ENCODE measurements at places on chromosomes 3 and 15. TPM values are rescaled to one million over a fixed set of nuclear protein-coding genes. Genes with fewer than 3 reads are reported as not detected.

DNA sequence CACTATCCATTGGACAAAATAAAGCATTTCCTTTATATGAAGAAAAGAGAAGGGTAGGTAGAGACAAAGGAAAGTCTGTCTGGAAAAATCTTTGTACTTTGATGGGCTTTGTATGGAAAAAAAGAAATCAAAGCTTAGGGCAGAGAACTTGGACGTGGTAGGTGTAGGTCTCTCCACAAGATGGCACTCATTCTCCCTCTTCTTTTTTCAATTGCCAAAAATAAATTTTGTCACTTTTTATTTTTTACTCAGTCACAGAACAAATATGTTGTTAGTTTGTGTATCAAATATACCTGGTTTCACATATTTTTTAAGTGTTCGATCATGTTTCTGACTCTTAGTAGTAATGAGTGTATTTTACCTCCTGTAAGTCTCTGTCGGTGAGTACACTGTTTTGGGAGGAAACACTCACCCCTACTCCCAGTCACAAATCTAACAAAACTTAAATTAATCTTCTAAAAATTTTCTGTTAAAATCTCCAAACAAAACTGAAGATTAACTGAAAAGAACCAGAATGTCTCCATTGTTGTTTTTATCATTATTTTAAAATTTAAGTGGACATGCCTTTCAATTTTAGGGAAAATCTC lies 415.8 kb upstream of the GOLIM4 start:
- no peak overlapping the region for H3K27ac ChIP-seq

- H3K4me3 ChIP-seq: no peak overlapping the region
- peak overlapping the region; percentile 77 for H3K27ac ChIP-seq
- DNase-seq: peak; percentile 65
- H3K36me3 ChIP-seq: no peaks in the 10 kb centered on the region
- H3K4me1 ChIP-seq: peaks cover 43% of the 10 kb centered on the region
- H3K27me3 ChIP-seq: no peaks in the 10 kb centered on the region
These were observed 399.6 kb upstream of the TBL1XR1 start for GRCh38 chr3:177596816-177597271.

DNA sequence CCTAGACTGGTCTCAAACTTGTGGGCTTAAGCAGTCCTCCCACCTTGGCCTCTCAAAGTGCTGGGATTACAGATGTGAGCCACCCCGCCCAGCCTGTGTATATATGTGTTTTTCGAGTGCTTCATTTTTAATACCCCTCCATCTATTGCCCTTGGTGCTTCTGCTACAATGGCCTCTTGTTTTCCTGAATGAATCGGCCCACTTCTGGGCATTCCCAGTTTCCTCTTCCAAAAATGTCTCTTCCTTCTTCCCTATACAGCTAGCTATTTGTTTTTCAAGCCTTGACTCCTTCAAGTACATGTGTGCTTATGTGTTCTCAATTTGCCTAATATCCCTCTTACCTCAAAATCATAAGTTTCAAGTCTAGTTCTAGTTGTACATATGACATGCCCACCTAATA lies 16.7 kb downstream of the DIPK2A start:
- H3K4me3 ChIP-seq: no peak overlapping the region
- H3K36me3 ChIP-seq: no peaks in the 10 kb centered on the region
- H3K4me1 ChIP-seq: no peaks in the 10 kb centered on the region
- H3K27ac ChIP-seq: no peak overlapping the region

MOBP gene
- not detected for total RNA-seq

DNA sequence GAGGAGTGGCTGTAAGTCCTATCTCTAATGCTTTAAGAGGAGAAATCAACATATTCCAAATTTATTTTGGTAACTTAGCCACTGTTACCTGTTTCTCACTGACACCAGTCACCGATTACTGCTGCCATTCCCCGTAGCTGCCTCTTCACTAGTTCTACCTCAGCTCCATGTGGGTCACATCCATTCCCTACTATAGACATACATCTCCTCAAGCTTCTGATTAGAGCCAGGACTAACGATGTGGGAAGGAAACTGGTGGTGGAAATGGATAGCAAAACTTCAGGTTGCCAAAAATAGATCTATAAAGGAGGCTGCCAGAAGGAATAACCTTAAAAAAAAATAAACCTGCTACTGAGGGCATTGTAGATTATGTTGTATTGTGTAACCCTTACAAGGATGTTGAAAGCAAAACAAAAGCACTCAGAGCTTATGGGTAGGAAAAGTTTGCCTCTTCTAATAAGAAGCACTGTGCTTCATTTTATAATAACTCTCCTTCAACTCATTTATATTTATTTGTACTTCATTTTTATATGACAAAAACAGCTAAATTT lies 56.0 kb downstream of the KAT2B start:
- H3K27me3 ChIP-seq: no peaks in the 10 kb centered on the region
- H3K36me3 ChIP-seq: peaks cover 6% of the 10 kb centered on the region
- H3K4me3 ChIP-seq: no peak overlapping the region
- DNase-seq: no peak
- H3K4me1 ChIP-seq: peaks cover 25% of the 10 kb centered on the region

GRCh38 chr3:112761062-112761638 lies 85.5 kb downstream of the CD200R1L start:
- no peaks in the 10 kb centered on the region for H3K27me3 ChIP-seq
- DNase-seq: no peak
- H3K36me3 ChIP-seq: no peaks in the 10 kb centered on the region
- H3K27ac ChIP-seq: no peak overlapping the region

DNA sequence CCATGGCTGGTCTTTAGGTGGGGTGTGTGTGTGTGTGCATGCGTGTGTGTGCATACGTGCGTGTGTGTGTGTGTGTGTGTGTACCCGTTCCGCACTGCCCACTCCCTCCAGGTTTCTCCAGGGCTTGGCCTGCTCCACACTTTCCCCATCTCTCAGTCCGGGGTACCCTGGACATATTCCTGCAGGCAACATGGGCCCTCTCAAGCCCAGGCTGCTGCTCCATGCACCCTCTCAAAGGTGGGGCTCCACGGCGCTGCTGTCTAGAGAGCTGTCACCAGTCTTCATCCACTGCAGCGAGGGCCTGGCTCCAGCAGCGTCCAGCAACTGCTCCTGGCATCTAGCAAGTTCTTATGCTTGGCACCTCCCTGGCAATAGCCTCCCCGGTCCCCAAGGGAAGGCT lies 86.1 kb downstream of the ATP10A start:
- H3K27me3 ChIP-seq: no peaks in the 10 kb centered on the region
- DNase-seq: no peak
- peaks cover 7% of the 10 kb centered on the region for H3K36me3 ChIP-seq
- no peak overlapping the region for H3K27ac ChIP-seq
- no peak overlapping the region for H3K4me3 ChIP-seq

GRCh38 chr3:111859061-111859973 lies at the start of gene PHLDB2:
Gene PHLDB2, plus strand, starts transcription at chr3:111859265. Its CDS starts 24,813 bp downstream, at chr3:111884078.
- DNase-seq: peak; percentile 91
- no peaks in the 10 kb centered on the region for H3K4me1 ChIP-seq
- no peaks in the 10 kb centered on the region for H3K27me3 ChIP-seq

CCRL2 gene
- 0.71 TPM for total RNA-seq

DNA sequence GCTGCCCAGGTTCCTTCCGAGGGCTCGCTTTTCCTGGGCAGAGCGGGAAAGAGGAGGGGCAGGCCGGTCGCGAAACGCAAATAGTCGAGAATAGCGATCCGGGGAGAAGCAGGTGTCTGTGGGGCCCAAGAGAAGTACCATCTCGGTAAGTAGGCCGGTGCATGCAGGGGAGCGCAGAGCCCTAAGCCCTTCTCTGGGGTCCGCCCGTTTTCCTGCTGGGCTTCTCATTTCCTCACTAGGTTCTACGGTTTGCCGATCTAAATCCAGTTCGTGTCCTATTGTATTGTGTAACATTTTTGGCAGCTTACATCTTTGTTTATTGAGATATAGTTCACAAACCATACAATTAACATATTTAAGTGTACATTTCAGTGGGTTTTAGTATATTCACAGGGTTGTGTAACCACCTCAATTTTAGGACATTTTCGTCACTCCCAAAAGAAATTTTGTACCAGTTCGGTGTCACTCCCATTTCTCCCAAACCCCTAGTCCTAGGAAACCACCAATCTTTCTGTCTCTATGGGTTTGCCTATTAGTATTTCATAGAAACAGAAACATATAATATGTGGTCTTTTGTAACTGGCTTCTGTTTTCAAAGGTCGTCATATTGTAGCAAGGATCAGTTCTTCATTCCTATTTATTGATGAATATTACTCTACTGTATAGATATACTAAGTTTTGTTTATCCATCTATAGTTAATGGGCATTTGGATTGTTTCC lies 6.8 kb upstream of the TRIM69 start:
- peaks cover 11% of the 10 kb centered on the region for H3K36me3 ChIP-seq
- H3K4me3 ChIP-seq: peak overlapping the region; percentile 53
- peaks cover 39% of the 10 kb centered on the region for H3K4me1 ChIP-seq
- no peaks in the 10 kb centered on the region for H3K27me3 ChIP-seq

Data from sigmoid colon (tissue), 7 donors.